ENCODE measurements at places on chromosomes 4 and X. TPM values are rescaled to one million over a fixed set of nuclear protein-coding genes. Genes with fewer than 3 reads are reported as not detected.

- peak overlapping the region; percentile 74 for H3K27ac ChIP-seq
- peak overlapping the region; percentile 89 for H3K4me3 ChIP-seq
- DNase-seq: no peak
- H3K4me1 ChIP-seq: peaks cover 30% of the 10 kb centered on the region
- peaks cover 10% of the 10 kb centered on the region for H3K27me3 ChIP-seq
- peaks cover 5% of the 10 kb centered on the region for H3K36me3 ChIP-seq
These were observed 294 bp downstream of the ATP8A1 start for GRCh38 chr4:42656679-42656943.

- peaks cover 5% of the 10 kb centered on the region for H3K4me1 ChIP-seq
- H3K27me3 ChIP-seq: no peaks in the 10 kb centered on the region
- DNase-seq: no peak
- H3K36me3 ChIP-seq: no peaks in the 10 kb centered on the region
These were observed 186.9 kb upstream of the HS3ST1 start for GRCh38 chr4:11615601-11616000.

DNA sequence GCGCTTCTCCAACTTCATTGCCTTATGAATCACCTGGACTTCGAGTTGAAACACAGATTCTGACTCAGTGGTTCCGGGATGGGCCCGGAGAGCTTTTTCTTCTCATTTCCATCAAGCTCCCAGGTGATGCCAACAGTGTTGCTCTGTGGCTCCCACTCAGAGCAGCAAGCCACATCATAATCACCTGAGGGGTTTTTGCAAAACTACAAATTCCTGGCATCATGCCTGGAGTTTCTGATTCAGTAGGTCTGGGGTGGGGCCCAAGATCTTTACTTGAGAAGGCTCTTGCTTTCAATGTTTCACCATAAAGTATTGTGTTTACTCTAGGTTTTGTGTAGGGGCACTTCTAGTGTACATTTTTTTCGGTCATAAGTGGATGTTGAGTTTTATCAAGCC, 7.0 kb downstream of the MTM1 start:
- no peak for DNase-seq
- peak overlapping the region; percentile 64 for H3K27ac ChIP-seq
- H3K4me1 ChIP-seq: peaks cover 11% of the 10 kb centered on the region
- peak overlapping the region; percentile 14 for H3K4me3 ChIP-seq
- H3K27me3 ChIP-seq: no peaks in the 10 kb centered on the region

CYP4V2 gene
- total RNA-seq: 8.2 TPM

AMER1 gene
- 8.9 TPM for total RNA-seq

- H3K36me3 ChIP-seq: no peaks in the 10 kb centered on the region
- peaks cover 21% of the 10 kb centered on the region for H3K4me1 ChIP-seq
- H3K4me3 ChIP-seq: no peak overlapping the region
- DNase-seq: no peak
- no peak overlapping the region for H3K27ac ChIP-seq
- H3K27me3 ChIP-seq: no peaks in the 10 kb centered on the region
These were observed 115.1 kb downstream of the PPP3CA start for GRCh38 chr4:101232074-101232776.

DNA sequence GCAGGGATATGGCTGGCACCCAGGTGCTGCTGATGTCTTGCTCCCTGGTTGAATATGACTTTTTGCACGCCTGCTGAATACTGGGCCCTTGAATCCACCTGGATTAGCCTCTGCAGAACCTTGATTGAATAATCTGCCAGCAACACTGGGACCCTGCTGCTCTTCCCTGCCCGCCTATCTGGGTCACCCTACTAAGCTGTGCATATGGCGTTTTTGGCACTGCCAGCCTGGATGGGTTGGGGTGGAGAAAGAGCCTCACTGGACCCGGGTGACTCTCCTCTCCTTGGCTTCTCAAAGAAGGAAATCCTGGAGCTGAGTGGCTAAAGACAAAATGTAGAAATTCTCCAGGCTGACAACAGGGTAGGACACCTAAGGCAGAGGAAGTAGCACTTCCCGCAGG, 100.0 kb downstream of the MAOA start:
- DNase-seq: no peak
- no peaks in the 10 kb centered on the region for H3K36me3 ChIP-seq
- H3K4me3 ChIP-seq: no peak overlapping the region
- no peaks in the 10 kb centered on the region for H3K4me1 ChIP-seq

DNA sequence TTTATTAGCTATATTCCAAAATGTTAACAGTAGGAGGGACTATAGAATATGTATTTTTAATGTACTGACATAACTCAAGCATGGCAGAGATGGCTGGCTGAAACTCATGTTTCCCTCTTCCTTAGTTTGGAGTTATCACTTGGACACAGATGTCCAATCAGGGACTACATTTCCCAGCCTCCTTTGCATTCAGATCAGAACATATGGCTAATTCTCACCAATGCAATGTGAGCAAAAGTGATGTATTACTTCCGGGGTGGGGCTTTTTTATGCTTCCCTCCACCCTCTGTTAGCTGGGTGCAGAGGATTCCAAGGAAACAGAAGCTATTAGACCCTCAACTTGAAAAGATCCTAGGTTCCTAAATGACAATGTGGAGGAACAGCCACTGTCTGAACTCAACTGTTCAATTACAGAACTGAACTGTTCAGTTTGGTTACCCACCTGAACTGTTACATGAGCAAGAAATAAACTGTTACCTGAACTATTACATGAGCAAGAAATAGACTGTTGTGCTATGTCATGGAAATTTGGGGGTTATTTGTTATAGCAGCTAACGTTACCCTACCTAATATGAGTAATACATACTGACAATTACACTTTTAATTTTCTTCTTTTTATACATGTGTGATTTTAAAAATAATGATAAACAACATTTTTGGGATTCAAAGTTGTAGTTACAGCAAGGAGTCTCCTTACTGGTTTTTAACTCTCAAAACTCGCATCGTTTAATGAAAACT, 29.6 kb upstream of the ERVMER34-1 start:
- H3K36me3 ChIP-seq: no peaks in the 10 kb centered on the region
- H3K27ac ChIP-seq: no peak overlapping the region
- H3K27me3 ChIP-seq: no peaks in the 10 kb centered on the region
- DNase-seq: no peak

GRCh38 chr4:18250564-18250963, 229.0 kb upstream of the LCORL start:
- H3K4me1 ChIP-seq: no peaks in the 10 kb centered on the region
- H3K27ac ChIP-seq: no peak overlapping the region
- H3K36me3 ChIP-seq: no peaks in the 10 kb centered on the region
- no peak overlapping the region for H3K4me3 ChIP-seq

TBX22 gene
- total RNA-seq: not detected

- no peak overlapping the region for H3K27ac ChIP-seq
- no peaks in the 10 kb centered on the region for H3K27me3 ChIP-seq
- no peak for DNase-seq
- no peaks in the 10 kb centered on the region for H3K36me3 ChIP-seq
- no peaks in the 10 kb centered on the region for H3K4me1 ChIP-seq
- no peak overlapping the region for H3K4me3 ChIP-seq
These were observed 58.7 kb downstream of the MAMLD1 start for GRCh38 chrX:150421816-150422215.

PALLD gene
- total RNA-seq: 93.5 TPM

- no peaks in the 10 kb centered on the region for H3K27me3 ChIP-seq
- no peaks in the 10 kb centered on the region for H3K36me3 ChIP-seq
- DNase-seq: no peak
- H3K4me1 ChIP-seq: no peaks in the 10 kb centered on the region
- no peak overlapping the region for H3K27ac ChIP-seq
These were observed 892.6 kb upstream of the LCORL start for GRCh38 chr4:18914182-18914581.

CFP gene
- 0.51 TPM for total RNA-seq

SHISA3 gene
- 0.24 TPM for total RNA-seq

- no peaks in the 10 kb centered on the region for H3K27me3 ChIP-seq
- DNase-seq: no peak
- H3K4me1 ChIP-seq: no peaks in the 10 kb centered on the region
- H3K4me3 ChIP-seq: no peak overlapping the region
- H3K36me3 ChIP-seq: peaks cover 5% of the 10 kb centered on the region
- no peak overlapping the region for H3K27ac ChIP-seq
These were observed 33.8 kb downstream of the CEP44 start for GRCh38 chr4:174317531-174317930.

DNA sequence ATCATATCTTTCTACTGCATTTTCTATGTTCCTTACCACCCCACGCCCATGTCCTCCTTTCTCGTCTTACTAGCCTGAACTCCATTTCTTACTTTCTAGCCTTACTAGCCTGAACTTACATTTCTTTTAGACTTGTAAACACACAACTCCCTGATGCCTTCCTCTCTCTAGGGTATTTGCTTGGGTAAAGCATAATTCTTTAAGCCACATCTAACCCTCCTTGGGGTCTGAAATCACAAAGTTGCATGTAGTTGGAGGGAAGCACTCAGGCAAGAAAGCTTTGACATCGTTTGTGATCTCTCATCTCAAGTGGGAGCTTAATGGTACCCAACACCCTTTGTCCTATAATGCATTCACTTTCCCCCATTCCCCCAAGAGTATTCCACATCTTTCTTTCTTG, 124.4 kb downstream of the SPOCK3 start:
- H3K4me1 ChIP-seq: no peaks in the 10 kb centered on the region
- no peaks in the 10 kb centered on the region for H3K36me3 ChIP-seq
- H3K27me3 ChIP-seq: no peaks in the 10 kb centered on the region
- no peak for DNase-seq
- no peak overlapping the region for H3K4me3 ChIP-seq

- H3K4me1 ChIP-seq: peaks cover 22% of the 10 kb centered on the region
- peak overlapping the region; percentile 61 for H3K4me3 ChIP-seq
- peaks cover 12% of the 10 kb centered on the region for H3K36me3 ChIP-seq
- peak overlapping the region; percentile 97 for H3K27ac ChIP-seq
- H3K27me3 ChIP-seq: no peaks in the 10 kb centered on the region
These were observed 995.7 kb upstream of the PRKX start for GRCh38 chrX:4708970-4709760.

- no peak overlapping the region for H3K4me3 ChIP-seq
- DNase-seq: no peak
- H3K27me3 ChIP-seq: peaks cover 28% of the 10 kb centered on the region
- H3K36me3 ChIP-seq: no peaks in the 10 kb centered on the region
These were observed 837 bp downstream of the NAT8L start for GRCh38 chr4:2059726-2060602.

EDA gene
- 3.9 TPM for total RNA-seq

GRCh38 chrX:55716937-55717336, 612 bp upstream of the RRAGB start:
- no peak for DNase-seq
- H3K36me3 ChIP-seq: peaks cover 4% of the 10 kb centered on the region
- H3K4me1 ChIP-seq: peaks cover 3% of the 10 kb centered on the region
- H3K27ac ChIP-seq: peak overlapping the region; percentile 93

DNA sequence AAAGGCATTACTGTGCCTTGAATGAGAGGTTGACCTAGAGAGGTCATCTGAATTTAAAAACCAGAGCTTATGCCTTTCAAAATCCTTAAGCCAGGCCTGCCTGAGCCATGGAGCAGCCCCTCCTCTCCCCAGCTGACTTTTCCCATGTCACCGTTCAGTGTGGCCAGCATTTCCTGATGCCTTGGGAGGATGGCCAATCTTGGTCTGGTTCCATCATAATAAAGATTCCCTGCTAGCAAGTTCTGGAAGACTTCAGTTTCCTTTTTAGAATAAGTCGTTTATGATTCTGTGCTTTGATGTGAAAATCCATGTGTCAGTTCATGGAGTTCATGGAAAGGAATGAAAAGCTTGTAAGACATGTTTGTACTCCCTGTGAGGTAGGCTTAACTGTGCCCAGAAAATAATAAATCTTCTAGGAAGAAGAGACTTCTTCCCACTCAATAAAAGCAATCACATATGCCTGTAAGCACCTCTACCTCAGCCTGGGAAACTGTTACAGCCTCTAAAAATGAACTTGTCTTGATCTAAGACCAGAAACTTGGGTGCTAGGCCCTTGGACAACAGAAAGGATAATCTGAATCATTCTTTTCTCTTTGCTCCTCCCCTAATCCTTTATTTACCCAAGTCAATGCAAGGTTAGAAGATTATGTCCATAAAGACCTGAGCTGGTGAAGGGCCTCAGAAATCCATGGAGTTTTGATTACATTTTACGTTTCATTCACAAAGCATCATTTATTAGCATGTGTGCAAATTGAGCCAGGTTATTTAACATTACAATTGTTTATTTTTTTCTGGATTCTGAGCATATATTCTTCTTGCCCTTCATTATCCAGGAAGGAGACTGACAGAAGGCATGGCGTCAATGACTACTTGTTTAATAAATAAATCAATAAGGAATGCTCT, 84.0 kb upstream of the TBC1D9 start:
- peaks cover 10% of the 10 kb centered on the region for H3K4me1 ChIP-seq
- no peak overlapping the region for H3K4me3 ChIP-seq
- peaks cover 3% of the 10 kb centered on the region for H3K36me3 ChIP-seq
- H3K27ac ChIP-seq: peak overlapping the region; percentile 10
- H3K27me3 ChIP-seq: no peaks in the 10 kb centered on the region

- H3K4me1 ChIP-seq: peaks cover 35% of the 10 kb centered on the region
- no peak for DNase-seq
- H3K36me3 ChIP-seq: peaks cover 16% of the 10 kb centered on the region
These were observed 2.4 kb downstream of the PCDH7 start for GRCh38 chr4:30722359-30723200.

DNA sequence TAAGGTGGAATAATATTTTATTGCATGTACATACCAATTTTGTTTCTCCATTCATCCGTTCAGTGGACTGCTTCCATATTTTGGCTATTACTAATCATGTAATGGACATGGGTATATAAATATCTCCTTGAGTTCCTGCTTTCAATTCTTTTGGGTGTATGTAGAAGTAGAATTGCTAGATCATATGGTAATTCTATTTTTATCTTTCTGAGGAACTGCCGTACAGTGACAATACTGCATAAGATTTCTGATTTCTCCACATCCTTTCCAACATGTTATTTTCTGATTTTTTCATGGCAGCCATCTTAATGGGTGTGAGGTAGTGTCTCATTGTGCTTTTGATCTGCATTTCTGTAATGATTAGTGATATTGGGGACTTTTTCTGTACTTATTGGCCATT, 19.2 kb downstream of the ALPK1 start:
- H3K36me3 ChIP-seq: no peaks in the 10 kb centered on the region
- DNase-seq: no peak
- no peak overlapping the region for H3K27ac ChIP-seq
- H3K4me1 ChIP-seq: no peaks in the 10 kb centered on the region

GRCh38 chr4:144591401-144591800, 54.6 kb upstream of the HHIP start:
- DNase-seq: no peak
- no peak overlapping the region for H3K4me3 ChIP-seq
- H3K27ac ChIP-seq: no peak overlapping the region
- H3K36me3 ChIP-seq: no peaks in the 10 kb centered on the region
- no peaks in the 10 kb centered on the region for H3K27me3 ChIP-seq
- peaks cover 6% of the 10 kb centered on the region for H3K4me1 ChIP-seq

GRCh38 chr4:119832776-119833175, 204.2 kb upstream of the PDE5A start:
- H3K4me1 ChIP-seq: peaks cover 7% of the 10 kb centered on the region
- peaks cover 2% of the 10 kb centered on the region for H3K27me3 ChIP-seq
- H3K4me3 ChIP-seq: no peak overlapping the region
- H3K27ac ChIP-seq: no peak overlapping the region

Data from type B pancreatic cell (in vitro differentiated cells).